ENCODE measurements at places on chromosomes 12 and 14.

DNA sequence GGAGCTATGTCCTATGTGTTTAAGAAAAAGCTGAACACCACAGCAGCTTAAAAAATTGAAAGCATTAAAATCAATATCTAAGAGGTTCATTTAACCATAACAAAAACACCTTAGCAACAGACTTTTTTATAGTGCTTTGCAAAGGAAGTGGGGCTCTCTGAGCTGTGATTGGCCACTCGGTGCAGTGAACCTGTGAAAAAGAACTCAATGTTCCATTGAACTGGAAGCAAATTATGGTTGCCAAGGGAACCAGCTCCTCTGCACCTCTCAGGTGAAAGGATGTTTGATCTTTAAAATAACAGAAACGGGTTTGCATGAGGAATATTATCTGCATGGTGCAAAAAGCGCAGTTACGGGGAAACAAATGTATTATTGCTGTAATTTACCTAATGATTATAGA is 149.4 kb downstream of the SNAPC1 start:
- DNase-seq: no peak

GRCh38 chr14:89565607-89566006 is 148.6 kb upstream of the FOXN3 start:
- no peak for DNase-seq

GRCh38 chr14:101851736-101852405 is 90.4 kb downstream of the PPP2R5C start:
- no peak for DNase-seq

GRCh38 chr12:121581686-121582429 is 1.0 kb upstream of the KDM2B start:
- no peak for DNase-seq

DNA sequence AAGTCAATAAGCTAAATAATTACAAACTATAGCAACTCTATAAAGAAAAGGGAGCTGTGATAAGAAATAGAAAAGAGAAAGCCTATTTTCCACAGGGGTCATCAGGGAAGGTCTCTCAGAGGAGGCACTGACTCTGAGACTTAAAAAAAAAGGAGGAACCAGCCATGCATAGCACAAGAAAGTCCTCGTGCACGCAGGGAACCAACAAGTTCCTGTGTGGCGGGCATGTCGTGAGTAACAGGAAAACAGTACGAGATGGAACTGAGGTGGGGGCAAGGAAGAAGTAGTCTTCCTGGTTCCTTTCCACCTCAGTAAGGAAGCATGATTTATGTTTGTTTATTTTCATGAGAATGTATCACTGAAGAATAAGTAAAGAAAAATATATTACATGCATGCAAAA is 367.0 kb upstream of the TMEM132C start:
- no peak for DNase-seq

DNA sequence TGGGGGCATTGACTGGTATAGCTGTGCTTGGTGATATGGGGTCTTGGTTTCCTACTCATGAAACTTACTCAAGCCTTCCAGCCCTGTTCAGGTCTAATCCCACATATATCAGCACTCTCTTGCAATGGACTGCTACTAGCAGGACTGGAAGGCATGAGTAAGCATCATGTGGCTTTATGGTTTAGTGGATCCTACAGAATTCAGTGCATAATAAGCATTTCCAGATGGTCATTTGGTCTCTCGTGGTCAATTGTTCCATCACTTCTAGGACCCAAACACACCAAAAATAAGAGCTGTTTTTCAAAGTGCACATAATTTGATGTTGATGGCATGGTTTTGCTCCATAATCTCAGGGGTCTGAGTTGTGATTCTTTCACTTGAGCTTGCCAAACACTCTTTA is 114.4 kb downstream of the LMNTD1 start:
- no peak for DNase-seq

GRCh38 chr14:96098309-96098998 is 59.3 kb downstream of the C14orf132 start:
- DNase-seq: no peak

DNA sequence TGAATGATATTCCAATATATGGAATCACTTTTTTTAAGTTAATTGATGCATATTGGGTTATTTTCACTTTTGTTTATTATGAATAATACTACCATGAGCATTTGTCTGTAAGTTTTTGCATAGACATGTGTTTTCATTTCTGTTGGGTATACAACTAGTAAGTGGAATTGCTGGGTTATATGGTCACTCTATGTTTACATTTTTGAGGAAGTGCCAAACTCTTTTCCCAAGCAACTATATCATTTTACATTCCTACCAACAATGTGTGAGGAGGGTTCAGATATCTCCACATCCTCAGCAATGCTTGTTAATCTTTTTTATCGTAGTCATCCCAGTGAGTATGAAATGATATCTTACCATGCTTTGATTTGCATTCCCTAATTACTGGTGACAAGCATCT is 64.0 kb downstream of the MON2 start:
- DNase-seq: no peak

- DNase-seq: no peak
Measured at GRCh38 chr14:82488473-82488872, 954.8 kb upstream of the SEL1L start.

DNA sequence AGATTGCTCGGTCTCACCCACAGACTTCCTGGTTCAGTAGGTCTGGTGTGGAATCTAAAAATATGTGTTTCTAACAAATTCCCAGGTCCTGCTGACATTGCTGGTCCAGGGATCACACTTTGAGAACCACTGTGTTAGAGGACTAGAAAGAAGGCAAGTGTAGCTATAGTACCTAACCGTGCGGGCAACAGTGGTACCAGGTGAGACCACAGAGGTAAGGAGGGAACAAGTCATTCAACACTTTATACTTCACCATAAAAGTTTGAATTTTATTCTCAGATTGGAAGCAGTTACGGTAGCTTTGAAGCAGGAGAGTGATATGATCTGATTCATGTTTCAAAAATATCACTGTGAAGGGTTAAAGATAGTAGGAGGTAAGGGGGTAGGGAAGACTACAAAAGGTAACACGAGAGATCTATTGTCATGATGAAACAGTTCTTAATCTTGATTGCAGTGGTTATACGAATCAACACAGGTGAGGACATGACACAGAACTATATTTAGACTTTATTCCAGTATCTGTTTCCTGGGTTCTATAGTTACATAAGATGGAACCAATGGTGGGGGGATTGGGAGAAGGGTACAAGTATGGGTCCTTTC is 73.5 kb downstream of the CDK17 start:
- no peak for DNase-seq

- no peak for DNase-seq
Measured at GRCh38 chr12:28893365-28893764, 255.7 kb upstream of the FAR2 start.

DNA sequence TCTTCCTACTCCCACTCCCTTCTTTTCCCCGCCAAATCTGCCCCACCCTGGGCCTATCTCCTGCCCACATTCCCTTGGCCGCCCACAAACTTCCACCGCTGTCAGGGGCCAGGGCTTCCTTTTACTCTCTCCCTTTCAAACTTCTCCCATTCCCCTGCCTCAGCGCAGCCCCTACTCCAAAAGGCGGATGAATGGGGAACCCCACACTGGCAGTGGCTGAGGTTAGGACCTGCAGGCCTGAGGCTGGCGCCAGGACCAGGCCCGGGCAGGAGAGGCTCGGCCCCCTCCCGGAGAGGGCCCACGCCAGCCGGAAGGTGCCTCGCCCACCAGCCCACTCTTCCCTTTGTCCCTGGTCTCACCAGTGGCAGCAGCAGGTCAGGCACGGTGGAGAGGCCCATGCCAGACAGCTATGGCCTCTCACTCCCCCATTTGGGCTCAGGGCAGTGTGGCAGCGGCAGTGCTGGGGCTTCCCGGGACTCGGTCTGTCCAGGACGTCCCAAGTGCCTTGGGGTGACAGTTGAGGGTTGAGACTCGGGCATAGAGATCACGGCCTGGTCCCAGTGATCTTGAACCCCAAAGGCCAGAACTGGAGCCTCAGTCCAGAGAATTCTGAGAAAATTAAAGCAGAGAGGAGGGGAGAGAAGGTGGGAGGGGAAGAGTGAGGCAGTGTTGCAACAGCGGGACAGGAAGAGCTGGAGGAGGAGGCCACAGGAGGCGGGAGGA is at the start of gene TNFRSF1A:
TNFRSF1A (minus strand) TSS at position 660 of the 723 bp plus-strand sequence; CDS start at position 398, 262 bp downstream.
- DNase-seq: peak; percentile 31

GRCh38 chr14:54794159-54794558 is 108.5 kb downstream of the GCH1 start:
- no peak for DNase-seq
